ENCODE measurements at places on chromosomes 4 and X.

DNA sequence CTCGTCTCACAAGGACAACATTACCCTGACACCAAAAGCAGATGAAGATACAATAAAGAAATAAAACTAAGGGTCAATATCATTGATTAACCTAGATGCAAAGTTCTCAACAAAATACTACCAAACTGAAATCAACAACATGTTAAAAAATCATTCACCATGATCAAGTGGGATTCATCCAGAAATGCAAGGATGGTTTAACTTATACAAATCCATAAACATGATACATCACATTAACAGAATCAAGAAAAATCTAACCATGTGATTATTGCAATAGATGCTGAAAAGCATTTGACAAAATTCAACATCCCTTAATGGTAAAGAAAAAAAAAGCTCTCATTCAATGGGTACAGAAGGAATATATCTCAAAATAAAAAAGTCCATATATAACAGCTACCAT is 514.9 kb downstream of the TMA16 start:
- DNase-seq = no peak

DNA sequence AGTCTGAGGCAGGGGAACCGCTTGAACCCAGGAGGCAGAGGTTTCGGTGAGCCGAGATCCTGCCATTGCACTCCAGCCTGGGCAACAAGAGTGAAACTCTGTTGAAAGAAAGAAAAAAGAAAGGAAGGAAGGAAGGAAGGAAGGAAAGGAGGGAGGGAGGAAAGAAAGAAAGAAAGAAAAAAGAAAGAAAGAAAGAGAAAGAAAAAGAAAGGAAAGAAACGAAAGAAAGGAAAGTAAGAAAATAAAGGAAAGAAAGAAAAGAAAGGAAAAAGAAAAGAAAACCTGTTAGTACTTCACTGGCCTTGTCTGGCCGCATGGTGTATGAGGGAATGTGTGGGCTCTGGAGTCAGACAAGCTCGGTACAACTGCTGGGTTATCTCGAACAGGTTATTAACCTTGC is 20.8 kb upstream of the MAGEA1 start:
- no peak for DNase-seq

DNA sequence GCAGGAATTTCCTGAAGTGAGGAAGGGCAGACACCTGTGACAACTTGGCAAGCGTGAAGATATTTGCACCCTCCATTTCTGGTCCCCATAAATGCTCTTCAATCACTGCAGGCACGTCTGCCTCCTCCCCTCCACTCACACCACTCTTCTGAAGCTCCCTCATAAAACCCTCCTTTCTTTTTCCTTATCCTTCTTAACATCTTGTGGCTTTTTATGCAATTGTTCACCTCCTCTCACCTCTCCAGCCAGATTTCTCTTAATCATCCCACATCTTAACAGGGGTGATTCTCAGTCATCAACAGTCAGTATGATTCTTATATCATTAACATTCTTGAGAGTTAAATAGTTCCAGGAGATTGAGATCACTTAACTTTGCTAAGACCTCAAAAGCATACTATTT is 277.4 kb downstream of the SPRY1 start:
- no peak for DNase-seq

GRCh38 chr4:123623611-123624010 is 227.0 kb downstream of the SPRY1 start:
- DNase-seq = no peak

- DNase-seq = no peak
Measured at GRCh38 chr4:165516281-165516833, 137.5 kb downstream of the CPE start.
